NCI-H1092 (cell line): ENCODE measurements at places on chromosomes 12 and 14.

GRCh38 chr12:57039016-57039798, 10.7 kb downstream of the MYO1A start:
- no peak for DNase-seq

DNA sequence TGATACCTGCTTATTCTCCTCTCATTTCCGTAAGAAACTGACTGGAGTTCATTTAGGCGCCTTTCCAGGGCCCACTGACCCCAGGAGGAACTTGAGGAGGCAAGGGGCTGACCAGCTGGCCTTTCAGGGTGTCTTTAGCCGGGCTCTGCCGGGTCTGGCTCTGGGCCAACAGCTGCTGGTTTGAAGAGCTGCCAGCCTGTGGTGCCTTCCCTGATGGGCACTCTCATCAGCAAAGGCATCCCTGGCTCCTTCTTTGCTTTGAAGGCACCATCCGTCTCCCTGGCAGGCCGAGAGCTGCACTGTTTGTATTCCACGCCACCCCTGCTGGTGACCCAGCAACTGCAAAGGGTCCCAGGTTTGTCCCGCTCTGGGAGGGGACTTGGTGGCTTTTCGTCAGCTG, 42.0 kb downstream of the IQSEC3 start:
- DNase-seq, result peak; percentile 64

GRCh38 chr12:131963381-131963780, 13.6 kb downstream of the EP400 start:
- DNase-seq, result no peak

- DNase-seq, result no peak
These were observed 1161.2 kb upstream of the SEL1L start for GRCh38 chr14:82694820-82695219.

DNA sequence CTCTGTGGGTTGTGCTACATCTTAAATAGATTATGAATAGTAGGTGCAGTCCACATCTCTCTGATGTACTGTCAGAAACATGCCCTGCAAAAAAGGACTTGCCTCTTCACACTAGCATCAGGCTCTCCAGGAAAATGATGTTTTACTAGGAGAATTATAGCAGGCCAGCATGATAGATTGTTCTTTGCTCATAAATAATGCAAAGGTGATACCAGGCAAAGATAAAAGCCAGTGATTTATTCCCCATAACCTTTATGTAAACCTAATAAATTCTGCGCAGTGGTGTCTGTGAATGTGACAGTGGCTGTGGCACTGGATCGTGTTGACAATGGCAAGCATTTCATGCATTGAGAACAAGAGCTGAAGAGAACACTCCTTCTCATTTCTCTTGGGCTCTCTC, 646.5 kb upstream of the SEL1L start:
- no peak for DNase-seq

- DNase-seq, result no peak
These were observed 55.5 kb upstream of the TTC7B start for GRCh38 chr14:90871605-90872233.

DNA sequence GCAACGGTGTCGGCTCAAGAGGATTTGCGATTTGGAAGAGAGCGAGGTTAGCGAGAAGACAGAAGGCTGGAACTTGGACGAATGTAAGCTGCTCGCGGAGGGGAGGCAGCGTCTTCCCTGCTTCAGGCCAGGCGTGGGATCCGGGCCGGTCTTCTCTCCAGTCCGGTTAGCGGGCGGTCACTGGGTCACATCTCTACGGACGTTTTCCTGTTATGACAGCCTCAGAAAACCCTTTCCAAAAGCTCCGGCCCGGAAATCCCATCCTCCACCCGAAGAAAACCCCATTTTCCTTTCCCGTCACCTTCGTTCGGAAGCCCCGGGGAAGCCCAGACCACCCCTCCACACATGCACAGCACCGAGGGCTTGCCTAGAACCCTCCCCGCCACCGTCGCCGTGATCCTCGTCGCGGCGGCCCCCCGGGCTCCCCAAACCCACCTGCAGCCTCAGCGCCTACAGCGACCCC, 268 bp downstream of the NDUFB1 start:
- no peak for DNase-seq

DNA sequence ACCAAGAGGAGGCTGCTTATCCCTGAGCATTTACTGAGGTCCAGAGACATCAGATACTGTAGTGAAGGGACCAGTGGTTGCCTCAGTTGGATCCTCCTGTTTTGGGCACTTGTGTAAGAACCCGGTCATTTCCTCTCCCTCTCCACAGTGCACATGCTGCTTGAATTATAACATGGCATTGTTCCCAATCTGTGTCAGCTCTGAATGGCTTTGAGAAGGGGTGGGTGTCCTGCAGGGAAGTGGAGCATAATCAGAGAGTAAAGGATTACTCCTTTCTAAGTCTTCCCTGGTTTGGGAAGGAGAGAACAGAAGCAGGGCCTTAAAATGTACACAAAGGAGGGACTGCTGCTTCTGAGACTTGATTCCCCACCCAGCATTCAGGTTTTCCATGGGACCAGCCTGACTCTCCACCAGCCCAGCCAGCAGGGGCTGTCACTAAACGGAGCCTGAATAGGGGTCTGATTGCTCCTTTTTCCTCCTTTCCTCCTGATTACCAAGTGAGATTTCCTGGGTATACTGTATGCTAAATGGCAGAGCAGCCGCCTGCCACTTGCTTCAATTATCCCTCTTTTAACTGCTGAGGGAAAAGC, 78.4 kb downstream of the NRXN3 start:
- peak; percentile 43 for DNase-seq

- DNase-seq, result no peak
These were observed 197.2 kb downstream of the CHST11 start for GRCh38 chr12:104653730-104654664.

GRCh38 chr12:1587927-1588574, 6.3 kb downstream of the FBXL14 start:
- no peak for DNase-seq
